ENCODE measurements at places on chromosomes 1 and 21. TPM values are rescaled to one million over a fixed set of nuclear protein-coding genes. Genes with fewer than 3 reads are reported as not detected.

NUF2 gene
- total RNA-seq, result 33.2 TPM

ACKR1 gene
- total RNA-seq, result not detected

CBS gene
- 13.7 TPM for total RNA-seq

PLA2G2F gene
- total RNA-seq, result not detected

TSPAN1 gene
- 3.4 TPM for total RNA-seq

RHCE gene
- 0.11 TPM for total RNA-seq

ARTN gene
- 0.15 TPM for total RNA-seq

KCNE1 gene
- not detected for total RNA-seq

NUDT4B gene
- total RNA-seq, result 0.35 TPM

SPATA45 gene
- total RNA-seq, result not detected

KIAA0040 gene
- 0.67 TPM for total RNA-seq

CLDN19 gene
- not detected for total RNA-seq

SPRR2G gene
- total RNA-seq, result not detected

MARCKSL1 gene
- 77.4 TPM for total RNA-seq

NGF gene
- 3.4 TPM for total RNA-seq

LRRIQ3 gene
- 0.51 TPM for total RNA-seq

PRKAA2 gene
- 2.8 TPM for total RNA-seq

PCP4L1 gene
- 0.13 TPM for total RNA-seq

FCRL6 gene
- total RNA-seq, result not detected

TMCC2 gene
- 2.6 TPM for total RNA-seq

MAST2 gene
- total RNA-seq, result 18.1 TPM

Measured in A549 treated with CORT108297 at 1 μM for 4 hours (cell line).